T-helper 1 cell (primary cell): ENCODE measurements at places on chromosomes 5 and 9.

- DNase-seq, result no peak
Observed at GRCh38 chr9:78023003-78023741, 8.4 kb downstream of the GNAQ start.

DNA sequence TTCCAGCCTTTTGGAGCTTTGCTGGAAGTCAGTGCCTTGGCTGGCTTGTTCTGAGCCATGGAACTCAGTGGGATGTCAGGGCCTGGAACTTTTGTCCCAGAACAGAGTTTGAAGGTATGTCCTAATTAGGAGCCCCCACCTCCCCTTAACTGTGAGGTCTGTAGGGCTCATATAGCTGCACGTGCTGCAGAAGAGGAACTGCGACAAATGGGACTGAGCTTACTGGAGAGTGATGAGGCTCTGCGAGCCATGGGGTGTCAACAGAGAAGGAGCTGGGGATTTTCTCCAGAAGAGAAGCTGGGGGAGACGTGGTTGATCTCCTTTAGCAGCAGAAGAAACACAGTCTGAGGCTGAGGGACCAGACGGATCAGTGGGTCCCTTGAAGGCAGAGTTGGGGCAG, 10.9 kb downstream of the TMEM8B start:
- DNase-seq, result no peak

- DNase-seq, result no peak
Observed at GRCh38 chr5:37437711-37438110, 58.6 kb downstream of the WDR70 start.

DNA sequence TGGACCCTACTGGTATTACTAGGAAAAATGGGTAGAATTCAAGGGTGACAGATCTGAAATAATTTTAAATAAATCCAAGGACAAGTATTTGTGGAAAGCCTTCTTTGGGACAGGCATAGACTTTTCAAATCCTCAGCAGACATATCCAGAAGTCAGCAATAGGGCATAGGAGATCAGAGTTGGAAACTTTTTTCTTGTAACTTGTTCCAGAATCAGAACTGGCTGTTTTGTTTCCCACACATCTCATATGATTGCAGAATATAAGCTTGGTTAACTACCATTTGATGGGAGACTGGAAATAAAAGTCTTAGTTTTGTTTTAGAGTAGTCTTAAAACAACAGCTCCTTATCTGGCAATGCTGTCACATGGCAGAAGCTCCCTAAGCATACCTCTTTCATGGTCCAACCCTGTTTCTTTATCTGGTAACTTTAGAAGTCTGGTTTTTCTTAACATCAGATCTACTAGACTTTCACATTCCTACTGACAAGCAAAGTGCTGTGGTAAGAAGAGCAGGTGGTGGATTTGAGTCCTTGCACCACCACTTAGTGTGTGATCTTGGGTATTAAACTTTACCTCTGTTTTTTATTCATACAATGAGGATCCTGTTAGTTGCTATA, 25.1 kb downstream of the XRCC4 start:
- no peak for DNase-seq

DNA sequence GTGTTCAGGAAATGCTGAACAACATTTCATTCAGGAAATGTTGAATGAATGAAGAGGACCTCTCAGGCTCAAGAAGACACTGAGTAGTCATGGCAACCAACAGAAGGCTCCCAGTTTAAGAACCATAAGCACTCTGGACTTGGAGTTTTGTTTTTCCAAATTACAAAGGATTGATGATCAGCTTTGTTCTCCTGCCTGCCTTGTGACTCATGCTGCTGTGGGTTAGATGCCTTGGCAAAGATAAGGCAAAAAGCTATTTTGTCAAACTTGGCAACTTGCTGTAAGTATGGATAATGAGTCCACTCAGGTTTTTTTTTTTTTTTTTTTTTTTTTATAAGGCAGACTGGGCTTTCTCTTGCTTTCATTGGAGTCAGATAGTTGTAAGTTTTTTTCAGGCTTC, 365.0 kb downstream of the TMEM232 start:
- DNase-seq, result no peak

- DNase-seq, result no peak
Observed at GRCh38 chr5:175809531-175810121, 61.8 kb upstream of the CPLX2 start.

- no peak for DNase-seq
Observed at GRCh38 chr5:10400831-10401230, 40.8 kb upstream of the ROPN1L start.

- DNase-seq, result peak; percentile 3
Observed at GRCh38 chr9:17135295-17136160, 688 bp downstream of the CNTLN start.
